WERI-Rb-1 (cell line): ENCODE measurements at places on chromosomes 7 and 10.

DNA sequence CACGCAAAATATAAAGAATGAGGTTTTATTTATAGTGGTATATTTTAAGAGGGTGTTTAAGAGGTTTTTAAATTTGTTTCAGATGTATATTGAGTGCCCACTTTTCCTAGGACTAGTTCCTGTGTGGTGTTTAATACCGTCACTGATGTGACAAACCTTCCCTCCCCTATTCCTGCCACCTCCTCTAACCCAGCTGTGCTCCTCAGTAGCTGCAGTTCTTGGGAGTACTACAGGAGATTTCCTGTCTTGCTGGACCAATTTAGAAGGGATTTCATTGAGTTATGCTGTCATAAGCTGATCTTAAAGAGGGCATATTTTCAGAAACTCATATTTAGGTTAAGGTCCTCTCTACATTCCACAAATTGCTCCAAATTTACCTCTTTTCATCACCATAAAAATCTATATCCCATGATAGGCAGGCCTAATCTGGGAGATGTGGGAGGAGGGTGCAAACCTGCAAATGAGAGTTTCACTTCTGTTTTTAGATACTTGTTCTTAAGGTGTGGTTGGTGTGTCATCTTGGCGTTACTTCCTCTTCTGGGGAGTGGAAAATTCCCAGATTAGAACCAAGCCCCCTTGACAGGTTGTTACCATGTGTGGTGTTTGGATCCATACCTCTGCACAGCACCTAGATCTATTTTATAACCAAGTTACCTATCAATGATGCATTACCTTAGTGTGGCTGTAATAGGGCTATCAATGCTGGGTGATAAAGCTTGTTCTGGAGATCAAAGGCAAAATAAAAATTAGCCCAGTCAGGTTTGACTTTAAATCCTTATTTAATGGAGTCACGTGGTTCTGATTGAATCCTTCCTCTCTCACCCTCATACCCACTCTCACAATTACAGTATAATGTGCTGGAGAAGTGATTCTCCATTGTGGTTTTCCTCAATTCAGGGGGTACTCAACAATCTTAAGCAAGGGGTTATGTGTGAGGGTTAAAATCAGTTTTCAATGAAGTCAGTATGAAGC lies 141.1 kb downstream of the CDK14 start:
- no peak for DNase-seq

DNA sequence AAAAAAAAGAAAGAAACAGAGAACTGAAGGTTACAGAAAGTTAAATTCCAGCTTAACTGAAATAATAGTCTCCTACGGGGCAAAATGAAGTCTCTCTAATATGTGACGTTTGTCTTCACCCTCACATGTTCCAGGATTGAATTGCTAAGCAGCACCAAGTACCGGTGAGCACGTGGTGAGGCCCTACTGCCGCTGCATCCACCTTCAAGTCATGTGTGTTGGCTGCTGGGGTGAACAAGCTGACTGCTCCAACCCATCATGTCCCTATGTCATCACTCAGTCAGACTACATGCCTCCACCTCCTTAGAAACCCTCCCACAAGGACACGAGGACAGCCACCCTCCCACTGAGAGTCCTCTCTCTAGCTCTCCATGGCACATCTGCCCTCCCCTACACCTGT lies 35.4 kb upstream of the NPFFR1 start:
- DNase-seq, result no peak

DNA sequence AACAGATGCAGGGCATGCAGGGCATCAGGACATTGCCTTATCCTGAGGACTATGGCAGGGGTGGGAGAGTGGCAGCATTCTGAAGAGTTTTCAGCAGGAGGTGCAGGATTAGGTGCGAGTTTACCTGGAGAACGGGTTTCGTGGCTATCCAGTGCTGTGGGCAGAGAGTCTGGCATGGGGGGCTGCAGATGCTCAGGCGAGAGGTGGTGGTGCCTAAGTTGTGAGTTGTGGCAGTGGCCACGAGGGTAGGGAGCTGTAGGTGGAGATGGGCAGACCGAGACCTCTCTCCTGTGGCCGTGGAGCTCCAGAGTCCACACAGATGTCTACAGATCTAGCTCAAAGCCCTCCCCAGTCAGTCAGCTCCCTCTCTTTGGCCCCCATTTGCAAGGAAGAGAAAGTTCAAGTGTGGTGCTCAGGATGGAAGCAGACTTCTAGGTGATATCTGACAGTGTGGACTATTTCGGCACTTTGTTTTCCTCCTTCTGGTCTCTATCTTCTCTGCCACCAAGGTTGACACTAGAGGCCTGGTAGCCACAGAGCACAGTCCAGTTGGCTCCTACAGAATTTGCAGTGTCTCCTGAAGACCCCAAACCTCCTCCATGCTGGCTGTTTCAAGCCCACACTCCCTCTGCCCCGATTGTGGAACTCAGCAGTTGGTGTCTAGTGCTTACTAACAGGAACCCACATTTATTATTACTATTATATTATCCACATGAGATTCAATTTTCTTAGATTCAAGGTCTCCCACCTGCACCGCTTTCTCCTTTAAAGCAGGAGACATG lies 955.7 kb upstream of the ZNF722 start:
- DNase-seq, result no peak

GRCh38 chr10:11604865-11605650 lies 6.4 kb downstream of the USP6NL start:
- DNase-seq, result no peak
